CD4-positive, alpha-beta memory T cell (primary cell): ENCODE measurements at places on chromosomes 1 and 21.
A peak's percentile ranks its signal among the peaks of the same experiment; 100 is the strongest.

GRCh38 chr1:205811660-205812059 lies 1.3 kb downstream of the SLC41A1 start:
- no peak for DNase-seq

GRCh38 chr1:19351873-19352272 lies 39.7 kb downstream of the SLC66A1 start:
- DNase-seq, result no peak

DNA sequence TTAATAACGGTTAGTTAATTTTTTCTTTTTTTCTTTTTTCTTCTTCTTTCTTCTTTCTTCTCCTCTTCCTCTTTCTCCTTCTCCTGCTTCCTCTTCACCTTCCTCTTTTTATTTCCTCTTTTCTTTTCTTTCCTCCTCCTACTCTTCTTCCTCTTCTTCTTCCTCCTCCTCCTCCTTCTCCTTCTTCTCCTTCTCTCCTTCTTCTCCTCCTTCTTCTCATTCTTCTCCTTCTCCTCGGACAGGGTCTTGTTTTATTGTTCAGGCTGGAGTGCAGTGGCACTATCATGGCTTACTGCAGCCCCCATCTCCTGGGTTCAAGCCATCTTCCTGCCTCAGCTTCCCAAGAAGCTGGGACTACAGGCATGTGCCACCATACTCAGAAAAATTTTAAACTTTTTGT lies 13.4 kb upstream of the ACBD3 start:
- no peak for DNase-seq

DNA sequence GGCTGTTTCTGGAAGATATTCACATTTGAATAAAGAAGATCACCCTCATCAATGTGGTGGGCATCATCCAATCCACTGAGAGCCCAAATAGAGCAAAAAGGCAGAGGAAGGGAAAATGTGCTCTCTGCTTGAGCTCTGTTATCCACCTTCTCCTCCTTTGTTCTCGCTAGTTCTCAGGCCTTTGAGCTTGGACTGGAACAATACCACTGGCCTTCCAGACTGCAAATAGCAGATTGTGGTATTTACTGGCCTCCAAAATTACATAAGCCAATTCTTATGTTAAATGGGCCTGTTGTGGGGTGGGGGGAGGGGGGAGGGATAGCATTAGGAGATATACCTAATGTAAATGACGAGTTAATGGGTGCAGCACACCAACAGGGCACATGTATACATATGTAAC lies 219.3 kb downstream of the C1orf94 start:
- no peak for DNase-seq

DNA sequence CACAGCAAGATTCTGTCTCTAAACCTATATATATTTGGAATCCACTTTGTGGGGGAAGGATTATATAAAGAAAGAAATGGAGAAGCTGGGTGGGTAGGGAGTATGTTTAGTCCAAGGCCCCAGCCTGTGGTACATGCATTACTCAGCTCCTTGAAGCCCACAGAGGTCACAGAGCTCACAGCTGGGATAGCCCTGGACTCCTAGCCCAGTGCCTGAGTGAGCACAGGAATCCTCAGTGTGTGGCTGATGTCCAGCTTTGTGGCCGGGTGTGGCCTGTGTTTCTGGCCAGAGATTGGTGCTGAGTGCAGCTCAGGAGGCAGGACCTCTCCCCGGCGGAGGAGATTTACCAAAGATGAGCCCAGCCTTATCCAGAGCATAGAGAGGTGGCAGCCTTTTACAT lies 7.6 kb downstream of the CAPN9 start:
- DNase-seq, result no peak

- DNase-seq, result no peak
These were observed 34.8 kb downstream of the C1orf198 start for GRCh38 chr1:230833511-230833910.

GRCh38 chr21:15282665-15283064 lies 217.9 kb upstream of the NRIP1 start:
- no peak for DNase-seq

DNA sequence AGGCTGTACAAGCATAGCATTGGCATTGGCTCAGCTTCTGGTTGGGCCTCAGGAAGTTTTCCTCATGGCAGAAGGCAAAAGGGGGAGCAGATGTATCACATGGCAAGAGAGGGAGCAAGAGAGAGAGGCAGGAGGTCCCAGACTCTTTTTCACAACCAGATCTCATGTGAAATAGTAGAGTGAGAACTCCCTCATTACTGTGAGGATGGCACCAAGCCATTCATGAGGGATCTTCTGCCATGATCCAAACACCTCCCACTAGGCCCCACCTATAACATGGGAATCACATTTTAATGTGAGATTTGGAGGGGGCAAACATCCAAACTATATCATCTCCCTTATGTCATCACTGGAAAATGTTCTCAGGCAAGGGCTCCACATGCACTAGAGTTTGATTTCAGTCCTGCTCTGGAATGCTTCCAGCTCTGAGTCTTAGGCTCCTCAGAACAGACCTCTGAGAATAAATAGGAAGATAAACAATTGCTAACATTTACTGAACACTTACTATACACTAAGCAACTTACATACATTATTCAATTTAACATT lies 39.4 kb upstream of the VTCN1 start:
- DNase-seq, result no peak

GRCh38 chr1:172089768-172090510 lies 248.6 kb downstream of the DNM3 start:
- peak; percentile 42 for DNase-seq

DNA sequence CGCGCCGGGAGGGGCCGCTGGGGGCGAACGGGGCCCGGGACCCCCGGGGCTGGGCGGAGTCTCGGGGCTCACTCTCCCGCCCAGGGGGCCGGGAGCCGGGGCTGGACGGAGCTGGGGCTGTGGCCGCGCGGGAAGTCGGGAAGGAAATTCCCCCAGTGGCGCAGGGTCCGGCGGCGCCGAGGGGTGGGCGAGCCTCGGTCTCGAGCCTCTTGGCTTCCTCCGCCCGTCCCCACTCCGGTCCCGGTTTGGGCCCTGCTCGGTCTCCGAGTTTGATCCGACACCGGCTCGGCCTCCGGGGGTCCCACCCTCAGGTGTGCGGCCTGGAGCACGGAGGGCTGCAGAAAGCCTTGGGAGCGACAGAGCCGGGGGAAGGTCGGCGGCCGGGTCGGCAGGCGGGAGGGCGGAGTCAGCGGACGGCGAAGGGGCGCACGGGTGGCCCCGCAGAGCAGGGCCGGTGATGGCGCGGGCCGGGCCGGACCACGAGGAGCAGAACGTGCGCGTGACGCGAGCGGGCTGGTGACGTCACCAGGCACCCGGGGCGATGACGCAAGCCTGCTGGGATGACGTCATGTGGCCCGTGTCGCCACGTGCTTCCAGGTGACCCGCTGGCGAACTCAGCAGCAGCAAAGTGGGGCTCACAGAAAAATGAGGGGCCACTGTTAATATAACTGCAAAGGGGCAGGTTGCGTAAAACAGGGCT lies 610 bp upstream of the HES4 start:
- peak; percentile 80 for DNase-seq

- DNase-seq, result no peak
These were observed 10.9 kb downstream of the SMAP2 start for GRCh38 chr1:40384413-40384762.

DNA sequence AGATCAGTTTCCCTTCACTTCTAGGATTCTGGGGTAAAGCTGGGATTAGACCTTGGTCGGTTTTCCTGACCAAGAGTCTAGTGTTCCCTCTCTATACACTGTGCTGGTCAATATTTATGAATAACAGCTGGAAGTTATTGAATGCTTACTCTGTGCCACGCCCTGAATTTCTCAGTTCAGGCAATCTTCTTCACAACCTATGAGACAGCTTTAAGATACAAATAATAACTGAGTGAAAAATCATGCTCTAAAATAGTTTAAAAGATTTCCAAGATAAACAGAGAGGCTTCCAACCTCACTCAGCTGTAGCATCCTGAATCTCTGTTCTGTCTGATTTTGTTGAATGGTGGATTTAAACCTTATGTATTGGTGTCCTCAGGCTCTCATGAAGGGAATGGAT lies 72.2 kb downstream of the GNG12 start:
- DNase-seq, result no peak

GRCh38 chr1:227785805-227786671 lies 29.4 kb upstream of the PRSS38 start:
- DNase-seq, result no peak

DNA sequence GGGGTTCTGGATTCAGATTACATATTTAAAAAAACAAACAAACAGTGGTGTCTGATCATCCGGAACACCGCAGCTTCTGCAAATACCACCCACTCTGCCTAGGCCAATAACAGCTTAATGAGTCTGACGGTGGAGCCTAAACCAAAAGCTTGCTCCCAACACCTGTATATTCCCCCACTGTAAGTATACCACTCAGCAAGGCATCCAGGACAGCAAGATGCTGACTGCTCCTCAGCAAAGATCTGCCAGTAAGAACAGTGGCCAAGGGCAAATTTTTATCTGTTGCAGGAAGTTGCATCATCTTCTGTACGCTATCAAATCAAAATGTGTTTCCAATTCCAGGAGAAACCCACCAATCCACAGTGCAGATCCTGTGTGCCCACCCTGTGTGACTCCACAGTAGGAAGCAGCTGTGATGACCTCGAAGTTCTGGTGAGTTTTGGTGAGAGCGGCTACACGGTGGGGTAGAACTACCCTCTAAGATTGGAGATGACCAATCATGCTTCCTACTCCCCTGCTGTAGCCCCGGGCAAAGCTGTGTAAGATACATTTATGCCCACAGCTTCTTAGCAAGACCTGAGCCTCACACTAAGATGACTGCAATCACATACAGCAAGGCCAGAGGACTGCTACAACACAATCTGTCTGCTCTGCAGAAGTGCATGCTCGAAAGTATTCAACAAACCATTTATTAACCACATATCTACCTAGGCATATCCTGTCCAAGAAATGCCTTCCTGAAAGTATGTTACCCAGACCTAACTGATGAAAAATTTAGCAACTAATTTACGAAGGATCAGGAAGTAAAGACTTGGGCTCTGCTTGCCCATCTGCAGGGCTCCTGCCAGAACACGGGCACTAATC lies 30.5 kb downstream of the SIPA1L2 start:
- DNase-seq, result no peak

GRCh38 chr1:55696181-55696754 lies 481.1 kb upstream of the USP24 start:
- DNase-seq, result no peak

DNA sequence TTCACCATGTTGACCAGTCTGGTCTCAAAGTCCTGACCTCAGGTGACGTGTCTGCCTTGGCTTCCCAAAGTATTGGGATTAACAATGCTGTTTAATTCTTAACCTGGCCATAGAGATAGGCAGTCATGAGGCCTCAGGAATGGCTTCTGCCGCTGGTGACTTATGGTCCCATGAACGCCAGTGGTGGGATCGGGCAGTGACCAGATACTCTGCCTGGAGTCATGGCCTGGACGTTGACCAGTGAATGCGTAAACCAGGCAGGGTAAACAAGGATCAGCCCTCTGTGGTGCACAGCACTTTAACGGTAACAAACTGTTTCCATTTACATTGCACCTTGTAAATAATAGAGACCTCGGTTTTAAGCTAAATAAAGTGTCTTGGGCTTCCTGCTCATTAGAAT lies 23.0 kb downstream of the MTARC1 start:
- no peak for DNase-seq

DNA sequence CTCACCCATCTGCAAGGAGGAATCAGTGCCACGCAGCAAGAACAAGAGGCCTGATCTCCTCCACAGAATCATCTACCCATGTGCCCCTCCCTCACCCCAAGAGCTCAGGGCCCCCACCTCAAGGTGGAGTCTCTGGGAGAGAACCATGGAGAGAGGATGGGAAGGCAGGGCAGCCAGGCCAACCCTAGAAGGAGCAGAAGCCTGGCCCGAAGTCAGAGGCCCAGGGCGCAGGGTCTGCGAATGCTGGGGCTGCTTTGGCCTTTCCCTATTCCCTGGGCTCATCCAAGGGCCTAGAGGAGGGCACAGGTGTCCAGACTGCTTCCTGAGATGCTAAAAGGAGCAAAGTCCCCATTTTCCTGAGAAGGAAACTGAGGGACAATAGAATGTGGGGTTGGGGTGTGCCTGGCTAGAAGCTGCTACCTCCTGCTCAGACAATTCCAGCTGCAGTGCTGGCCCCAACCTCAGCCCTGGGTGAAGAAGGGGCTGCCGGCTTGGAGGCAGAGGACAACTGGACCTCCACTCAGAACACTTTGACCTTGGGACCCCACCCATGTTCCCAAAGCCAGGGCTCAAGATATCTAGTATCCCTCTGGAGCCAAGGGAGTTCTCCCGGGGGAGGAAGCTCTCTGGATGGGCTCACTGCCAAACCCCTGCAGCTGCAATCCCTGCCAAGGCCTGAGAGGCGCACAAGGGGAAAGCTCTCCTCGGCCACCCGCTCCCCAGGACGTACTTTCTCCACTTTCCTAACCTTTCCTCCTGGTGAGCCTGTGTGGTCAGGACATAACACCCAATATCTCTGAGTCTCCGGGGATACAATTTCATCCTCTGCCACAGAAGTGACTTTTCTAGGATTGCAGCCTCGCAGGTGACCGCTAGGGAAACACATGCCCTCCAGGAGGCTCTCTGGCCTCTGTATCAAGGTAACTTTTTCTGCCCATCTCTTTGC lies 16.6 kb upstream of the LEMD1 start:
- no peak for DNase-seq

- DNase-seq, result no peak
These were observed 194.5 kb downstream of the LHX8 start for GRCh38 chr1:75328691-75329090.

GRCh38 chr1:30414086-30414850 lies 309.1 kb downstream of the MATN1 start:
- DNase-seq, result no peak

GRCh38 chr1:181936768-181937581 lies 124.5 kb downstream of the ZNF648 start:
- peak; percentile 34 for DNase-seq

- no peak for DNase-seq
These were observed 19.1 kb downstream of the TMEM51 start for GRCh38 chr1:15172405-15173259.

DNA sequence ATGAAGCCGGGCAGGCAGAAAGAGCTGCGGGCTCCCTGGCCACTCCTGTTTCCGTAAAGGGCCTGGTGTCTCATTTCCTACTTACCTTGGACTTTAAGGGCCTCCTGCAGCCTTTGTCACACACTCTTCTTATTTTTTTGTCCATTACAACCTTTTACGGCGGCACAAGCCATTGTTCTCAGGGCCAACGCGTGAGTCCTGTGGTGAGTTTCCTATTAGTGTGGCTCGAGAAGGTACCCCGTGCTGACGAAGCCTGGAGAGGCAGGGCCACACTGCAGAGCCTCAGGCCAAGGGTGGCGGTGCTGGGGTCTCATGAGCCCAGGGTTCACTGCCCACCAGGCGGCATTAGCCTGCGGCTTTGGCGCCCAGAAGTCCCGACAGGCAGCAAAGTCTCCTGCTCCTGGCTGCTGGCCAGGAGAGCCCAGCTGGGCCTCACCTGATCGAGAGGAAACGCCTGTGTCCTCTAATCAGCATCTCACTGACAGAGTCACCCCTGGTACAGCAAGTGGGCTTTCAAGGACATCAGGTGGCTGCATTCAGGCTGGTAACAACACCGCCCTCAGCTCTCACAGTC lies 62.0 kb downstream of the SIK1 start:
- DNase-seq, result no peak
